ENCODE measurements at places on chromosomes 2 and 18. TPM values are rescaled to one million over a fixed set of nuclear protein-coding genes. Genes with fewer than 3 reads are reported as not detected.

Gene RETREG2
- total RNA-seq, result 74.0 TPM

GRCh38 chr2:172751564-172751963 is 15.9 kb downstream of the RAPGEF4 start:
- DNase-seq, result no peak
- H3K4me1 ChIP-seq, result peaks cover 13% of the 10 kb centered on the region
- no peak overlapping the region for H3K4me3 ChIP-seq
- H3K27me3 ChIP-seq, result no peaks in the 10 kb centered on the region
- no peak overlapping the region for H3K27ac ChIP-seq

GRCh38 chr18:63067939-63068338 is 251.6 kb downstream of the BCL2 start:
- no peak overlapping the region for H3K4me3 ChIP-seq
- H3K27me3 ChIP-seq, result no peaks in the 10 kb centered on the region
- no peaks in the 10 kb centered on the region for H3K4me1 ChIP-seq
- H3K36me3 ChIP-seq, result no peaks in the 10 kb centered on the region
- no peak for DNase-seq

DNA sequence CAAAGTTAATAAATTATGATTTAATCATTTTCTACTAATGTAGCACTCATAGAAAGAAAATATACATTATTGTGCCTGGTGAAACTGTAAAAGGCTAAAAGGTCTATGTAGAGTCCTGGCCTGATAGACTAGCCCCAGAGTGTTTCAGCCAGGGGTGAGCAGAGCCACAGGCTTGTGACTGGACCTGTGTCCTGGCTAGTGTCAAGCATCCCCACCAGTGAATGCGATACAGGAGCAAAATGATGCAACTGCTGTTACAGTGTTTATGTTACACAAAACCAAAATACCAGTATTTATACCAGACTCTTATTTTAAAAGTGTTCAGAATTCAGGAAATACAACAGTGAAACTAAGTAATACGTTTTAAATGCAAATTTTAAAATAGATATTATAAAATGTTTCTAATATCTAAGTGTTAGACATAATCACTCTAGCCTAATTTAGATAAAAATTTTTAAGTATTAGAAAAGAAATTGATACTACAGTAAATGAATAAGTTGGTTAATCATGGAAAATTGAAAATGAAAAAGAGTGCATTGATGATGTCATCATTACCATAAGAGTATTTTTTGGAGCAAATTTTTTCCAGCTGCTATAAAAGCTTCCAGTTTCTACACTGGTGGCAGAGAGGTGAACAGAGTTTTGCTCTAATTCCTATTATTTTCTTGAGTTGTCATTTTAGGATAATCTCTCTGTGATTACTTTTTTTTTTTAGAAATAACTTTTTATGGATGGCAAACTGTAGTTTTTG is 6.2 kb upstream of the TSPYL6 start:
- no peaks in the 10 kb centered on the region for H3K36me3 ChIP-seq
- no peaks in the 10 kb centered on the region for H3K27me3 ChIP-seq
- H3K4me3 ChIP-seq, result no peak overlapping the region
- no peak overlapping the region for H3K27ac ChIP-seq
- peak; percentile 30 for DNase-seq

- H3K4me3 ChIP-seq, result no peak overlapping the region
- no peaks in the 10 kb centered on the region for H3K27me3 ChIP-seq
- no peak overlapping the region for H3K27ac ChIP-seq
- no peak for DNase-seq
- H3K36me3 ChIP-seq, result no peaks in the 10 kb centered on the region
- H3K4me1 ChIP-seq, result no peaks in the 10 kb centered on the region
Observed at GRCh38 chr2:158022888-158023287, 78.8 kb upstream of the UPP2 start.

Data from cardiac muscle cell (in vitro differentiated cells and primary cell).